NCI-H774 (cell line): ENCODE measurements at places on chromosomes 16 and 17.

- no peak for DNase-seq
Measured at GRCh38 chr17:44346064-44346844, 1.2 kb downstream of the GRN start.

GRCh38 chr16:82257990-82258389 is 88.0 kb upstream of the MPHOSPH6 start:
- no peak for DNase-seq

DNA sequence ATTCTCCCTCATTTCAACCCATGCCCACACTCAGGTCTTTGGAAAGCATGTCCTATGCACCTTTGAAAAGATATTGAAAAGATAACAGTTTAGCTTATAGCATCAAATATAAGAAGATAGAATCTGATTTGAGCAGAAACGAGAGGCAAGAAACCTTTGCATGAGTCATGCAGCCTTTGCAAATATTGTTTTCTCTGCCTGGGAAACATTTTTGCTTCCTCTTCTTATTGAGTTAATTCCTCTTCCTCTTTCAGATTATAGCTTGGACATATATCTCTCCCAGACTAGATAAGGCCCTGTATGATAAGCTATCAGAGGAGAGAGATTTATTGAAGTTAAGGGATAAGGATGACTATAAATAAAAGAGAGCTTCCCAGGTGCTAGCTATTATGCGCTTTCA is 46.1 kb upstream of the KCNJ2 start:
- DNase-seq, result no peak

- no peak for DNase-seq
Measured at GRCh38 chr17:56948491-56948890, 12.4 kb downstream of the COIL start.

- peak; percentile 47 for DNase-seq
Measured at GRCh38 chr16:67170168-67170948, at the start of gene NOL3. TSS of gene NOL3 (plus strand) at chr16:67170538.

DNA sequence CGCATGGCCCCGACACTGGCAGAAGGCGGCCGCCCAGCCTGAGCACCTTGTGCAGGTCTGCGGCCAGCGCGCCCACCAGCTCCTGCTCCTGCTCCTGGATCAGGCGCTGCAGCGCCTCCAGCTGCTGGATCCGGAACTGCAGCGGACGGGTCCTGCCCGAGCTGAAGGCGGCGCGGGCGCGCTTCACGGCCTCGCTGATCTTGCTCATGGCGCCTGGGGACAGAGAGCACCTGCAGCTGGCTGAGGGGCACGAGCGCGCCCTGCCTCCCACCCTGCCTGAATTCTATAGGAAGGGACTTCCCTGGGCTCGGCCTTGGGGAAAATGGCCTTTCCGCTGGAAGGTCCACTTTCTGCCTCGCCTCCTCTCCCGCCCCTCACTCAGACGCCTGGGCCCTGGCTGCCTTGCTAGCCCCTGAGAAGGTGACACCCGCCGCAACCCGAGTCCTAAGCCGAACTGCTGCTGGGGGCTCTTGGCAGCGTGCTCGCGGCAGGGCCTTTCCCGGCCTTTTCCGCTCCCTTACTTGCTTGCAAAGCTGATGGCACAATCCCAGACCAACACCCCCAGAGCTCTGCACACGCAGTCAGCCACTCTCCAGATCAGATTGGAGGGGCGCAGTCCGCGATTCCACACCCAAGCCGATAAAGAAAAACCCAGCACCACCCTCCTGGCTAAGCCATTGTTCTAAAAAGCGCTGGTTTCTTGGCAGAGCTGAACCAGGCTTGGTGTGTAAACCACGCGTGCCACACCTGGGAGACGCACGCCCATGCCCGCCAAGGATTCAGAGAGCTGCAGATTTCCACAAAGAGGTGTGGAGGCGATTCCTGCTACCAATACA is 3.0 kb downstream of the ALDH3A1 start:
- peak; percentile 56 for DNase-seq

DNA sequence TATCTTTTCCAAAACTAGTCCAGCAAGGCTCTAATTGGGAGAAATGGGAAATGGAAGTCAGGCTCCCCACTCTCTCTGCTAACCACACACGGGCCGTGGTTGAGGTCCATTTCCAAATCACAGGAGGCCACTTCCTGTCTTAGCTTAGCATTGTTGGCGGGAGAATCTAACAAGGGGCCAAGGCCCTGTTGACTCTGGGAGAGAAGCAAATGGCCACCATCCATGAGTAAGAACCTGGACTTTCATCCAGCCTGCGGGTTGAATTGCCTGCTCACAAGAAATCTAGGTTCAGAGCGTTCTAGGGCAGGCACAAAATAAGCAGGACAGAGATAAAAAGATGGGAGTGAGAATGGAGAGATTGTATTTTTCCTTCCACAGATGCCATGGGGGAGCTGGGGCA is 5.7 kb downstream of the FAM20A start:
- DNase-seq, result no peak

DNA sequence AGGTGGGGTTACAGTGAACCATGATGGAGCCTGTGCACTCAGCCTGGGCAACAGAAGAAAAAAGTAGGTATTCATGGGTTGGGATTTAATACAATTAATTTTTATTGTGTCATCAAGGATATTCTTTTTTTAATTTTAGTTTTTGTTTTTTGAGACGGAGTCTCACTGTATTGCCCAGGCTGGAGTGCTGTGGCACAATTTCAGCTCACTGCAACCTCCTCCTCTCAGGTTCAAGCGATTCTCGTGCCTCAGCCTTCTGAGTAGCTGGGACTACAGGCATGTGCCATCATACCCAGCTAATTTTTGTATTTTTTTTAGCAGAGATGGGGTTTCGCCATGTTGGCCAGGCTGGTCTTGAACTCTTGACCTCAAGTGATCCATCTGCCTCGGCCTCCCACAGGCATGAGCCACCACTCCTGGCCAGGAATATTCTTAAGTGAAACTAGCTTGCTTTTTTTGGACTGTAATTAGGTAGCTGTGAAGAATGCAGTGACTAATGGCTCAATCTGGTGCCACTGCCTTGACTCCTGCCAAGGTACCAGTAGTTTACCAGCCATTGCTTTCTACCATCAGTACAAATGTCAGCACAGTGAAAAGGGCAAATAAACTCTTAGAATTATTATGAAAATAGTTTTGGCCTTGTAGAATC is 4.8 kb downstream of the PPM1D start:
- no peak for DNase-seq

GRCh38 chr17:32445497-32445896 is 1.2 kb downstream of the PSMD11 start:
- no peak for DNase-seq

DNA sequence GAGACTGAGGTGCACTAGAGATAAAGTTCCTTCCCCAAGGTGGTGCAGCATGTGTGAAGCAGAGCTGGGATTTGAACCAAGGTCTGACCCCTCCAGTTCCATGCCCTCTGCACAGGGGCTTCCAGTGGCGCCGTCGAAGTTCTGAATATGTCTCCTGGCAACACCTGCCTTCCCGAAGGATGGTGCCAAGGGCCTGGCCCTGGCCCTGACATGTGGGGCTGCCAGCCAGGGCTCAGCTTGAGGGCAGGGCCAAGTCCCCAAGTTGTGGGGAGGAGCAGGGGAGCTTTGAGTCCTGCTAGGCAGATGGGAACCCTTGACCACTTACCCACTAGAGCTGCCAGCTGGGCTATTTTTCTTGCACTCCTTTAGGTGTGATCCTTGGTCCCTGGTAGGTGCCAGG is 56.4 kb downstream of the NKD1 start:
- no peak for DNase-seq

DNA sequence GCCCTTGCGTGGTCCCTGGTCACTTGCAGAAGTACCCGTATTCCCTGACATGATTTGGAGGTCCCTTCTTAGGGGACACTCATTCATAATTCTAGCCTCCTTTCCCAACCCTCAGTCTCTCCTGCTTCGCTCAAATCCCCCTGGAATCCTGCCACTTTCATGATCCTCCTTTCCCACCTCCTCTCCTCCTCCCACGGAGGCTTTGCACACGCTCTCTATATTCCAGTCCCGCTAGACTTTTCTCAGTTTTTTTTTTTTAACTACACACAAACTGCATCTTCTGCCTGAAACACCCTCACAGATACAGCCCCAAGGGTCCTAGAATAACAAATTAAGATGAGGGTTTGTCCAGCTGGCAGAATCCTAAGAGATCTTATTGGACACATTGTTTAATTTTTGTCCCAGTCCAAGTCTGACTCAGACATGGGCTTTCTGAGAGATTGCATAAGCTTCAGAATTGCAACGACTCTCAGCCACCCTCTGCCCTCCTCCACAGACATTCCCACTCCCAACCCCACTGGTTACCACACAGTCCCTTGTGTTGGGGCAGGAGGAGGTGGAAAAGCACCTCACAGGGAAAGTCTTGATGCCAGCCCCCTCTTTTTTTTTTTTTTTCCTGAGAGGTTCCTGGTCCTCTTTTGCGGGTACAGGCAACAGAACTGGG is 739.5 kb upstream of the EEF2KMT start:
- no peak for DNase-seq

DNA sequence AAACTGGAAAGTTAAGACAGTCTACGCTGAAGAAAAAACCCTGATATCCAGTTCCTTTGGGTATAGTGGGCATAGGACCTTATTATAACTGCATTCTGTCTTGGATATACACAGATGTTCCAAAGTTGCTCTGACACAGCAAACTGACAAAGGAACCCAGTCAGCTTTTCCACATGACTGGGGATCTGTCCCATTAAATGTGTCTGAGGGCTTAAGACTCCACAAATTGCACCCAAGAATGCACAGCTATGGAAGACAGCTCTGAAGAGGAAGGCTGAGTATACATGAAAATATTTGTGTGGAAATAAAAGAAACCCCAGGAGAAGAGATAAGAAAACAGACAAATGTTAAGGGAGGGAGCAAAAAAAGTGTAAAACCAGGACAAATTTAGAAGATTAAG is 114.1 kb downstream of the SPAG9 start:
- no peak for DNase-seq

DNA sequence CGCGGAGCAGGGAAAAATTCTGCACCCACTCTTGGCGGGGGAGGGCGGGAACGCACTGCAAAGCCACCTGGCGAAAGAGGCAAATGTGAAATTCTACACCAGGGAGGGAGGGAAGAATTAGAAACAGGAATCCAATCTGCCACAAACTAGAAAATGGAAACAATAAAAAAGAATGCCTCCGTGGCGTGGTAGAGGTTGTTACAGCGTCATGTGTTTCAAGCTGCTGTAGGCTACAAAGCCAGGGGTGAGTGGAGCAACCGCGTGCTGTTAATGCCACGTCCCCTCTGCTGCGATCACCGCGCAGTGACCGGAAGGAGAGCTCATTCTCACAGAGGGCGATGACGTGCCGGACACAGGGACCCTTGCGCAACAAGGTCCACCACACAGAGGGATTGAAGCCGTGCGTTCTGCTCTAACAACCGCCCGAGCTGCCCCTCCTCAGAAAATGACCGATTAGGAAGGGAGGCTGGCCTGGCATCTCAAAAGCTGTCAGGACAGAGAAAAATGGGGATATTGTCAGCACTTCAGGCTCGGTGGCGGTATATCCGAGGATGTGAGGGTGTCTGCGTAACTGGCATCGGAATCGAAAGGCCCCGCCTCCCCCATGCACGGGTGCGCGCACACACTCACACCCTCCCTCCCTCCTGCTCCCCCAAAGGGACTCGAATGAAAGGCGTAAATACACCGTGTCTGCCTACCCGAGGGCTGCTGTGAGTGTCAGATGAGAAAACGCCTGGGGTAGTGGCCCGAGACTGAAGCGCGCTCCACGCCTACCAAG is 70.8 kb upstream of the TNRC6C start:
- DNase-seq, result peak; percentile 67

GRCh38 chr17:8046929-8047768 is 8.3 kb downstream of the ALOX15B start:
- no peak for DNase-seq

- DNase-seq, result no peak
Measured at GRCh38 chr16:17145029-17145428, 325.7 kb downstream of the XYLT1 start.

DNA sequence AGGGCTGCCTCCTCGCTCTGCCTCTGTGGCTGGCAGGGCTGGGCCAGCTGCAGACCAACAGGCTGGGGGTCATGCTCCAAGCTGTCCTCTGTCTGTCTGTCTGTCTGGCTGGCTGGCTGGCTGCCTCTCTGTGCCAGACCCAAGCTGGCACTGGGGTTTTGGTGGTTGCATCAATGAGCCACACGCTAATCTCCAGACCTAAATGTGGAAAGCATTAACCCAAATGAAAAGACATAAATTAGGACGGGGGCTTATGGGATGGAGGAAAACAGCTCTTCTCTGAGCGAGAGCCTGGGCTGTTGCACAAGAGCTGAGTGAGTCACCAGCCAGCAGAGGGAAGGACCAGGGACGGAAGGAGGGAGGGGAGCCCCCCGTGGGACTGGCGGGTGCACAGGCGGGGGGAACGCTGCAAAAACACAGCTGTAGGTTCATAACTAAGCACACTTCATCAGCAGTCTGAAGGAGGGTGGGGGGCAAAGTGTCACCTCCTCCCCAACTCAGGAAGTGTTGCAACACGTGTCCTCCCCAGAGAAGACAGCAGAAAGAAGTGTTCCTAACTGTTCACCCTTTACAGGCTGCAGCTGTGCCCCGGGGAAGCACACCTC is 83.4 kb downstream of the GAS7 start:
- DNase-seq, result no peak

DNA sequence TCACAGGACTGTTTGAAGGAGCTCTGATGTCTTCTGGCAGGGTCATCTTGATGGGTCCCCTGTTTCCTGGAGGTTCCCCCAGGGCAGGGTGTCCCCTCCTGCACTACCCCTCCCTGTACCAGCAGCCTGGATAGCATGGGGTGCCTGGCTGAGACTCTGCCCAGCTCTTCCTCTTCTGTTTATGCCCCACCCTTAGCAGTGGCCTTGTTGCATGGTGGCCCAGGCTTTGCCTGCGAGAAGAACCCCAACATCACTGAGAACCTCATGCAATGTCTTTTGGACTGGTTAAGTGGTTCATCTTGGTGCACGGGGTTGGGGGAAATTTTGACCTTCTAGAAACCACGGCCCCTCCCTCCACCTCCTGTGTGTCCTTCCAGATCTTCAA is 121.8 kb downstream of the IRX3 start:
- DNase-seq, result no peak

DNA sequence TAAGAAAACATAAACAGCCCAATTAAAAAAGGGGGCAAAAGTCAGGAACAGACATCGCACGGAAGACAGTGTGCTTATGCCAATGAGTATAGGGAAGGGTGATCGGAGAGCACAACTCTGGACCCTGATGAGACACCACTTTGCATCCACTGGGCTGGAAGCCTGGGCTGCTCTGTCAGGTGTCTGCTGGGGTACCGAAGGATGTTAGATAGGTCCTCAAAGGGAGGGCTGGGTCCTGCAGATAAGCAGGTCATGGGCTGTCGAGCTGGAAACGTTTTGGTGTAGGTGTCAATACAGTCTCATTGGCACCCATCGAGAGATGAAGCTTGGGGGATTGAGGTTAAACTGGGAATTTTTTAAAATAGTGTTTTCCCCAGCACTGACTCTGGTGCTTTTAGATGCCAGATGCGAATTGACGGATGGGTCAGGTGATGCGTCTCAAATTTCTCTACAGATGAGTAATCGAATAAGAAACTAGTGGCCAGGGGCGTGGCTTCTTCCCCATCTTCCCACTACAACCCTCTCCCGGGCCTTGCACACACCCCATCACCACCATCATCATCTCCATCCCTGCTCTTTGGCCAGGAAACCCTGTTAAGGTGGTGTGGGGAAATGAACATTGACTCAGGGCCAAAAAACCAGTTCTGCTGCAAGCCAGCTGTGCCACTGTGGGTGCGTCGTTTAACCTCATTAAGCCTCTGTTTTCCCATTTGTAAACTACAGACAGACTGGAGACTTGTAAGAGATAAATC is 47.8 kb upstream of the IRF8 start:
- no peak for DNase-seq
